Neural crest cell (in vitro differentiated cells): ENCODE measurements at places on chromosomes 5 and 9.

GRCh38 chr5:171467107-171467506, 47.7 kb downstream of the FGF18 start:
- no peak for DNase-seq

DNA sequence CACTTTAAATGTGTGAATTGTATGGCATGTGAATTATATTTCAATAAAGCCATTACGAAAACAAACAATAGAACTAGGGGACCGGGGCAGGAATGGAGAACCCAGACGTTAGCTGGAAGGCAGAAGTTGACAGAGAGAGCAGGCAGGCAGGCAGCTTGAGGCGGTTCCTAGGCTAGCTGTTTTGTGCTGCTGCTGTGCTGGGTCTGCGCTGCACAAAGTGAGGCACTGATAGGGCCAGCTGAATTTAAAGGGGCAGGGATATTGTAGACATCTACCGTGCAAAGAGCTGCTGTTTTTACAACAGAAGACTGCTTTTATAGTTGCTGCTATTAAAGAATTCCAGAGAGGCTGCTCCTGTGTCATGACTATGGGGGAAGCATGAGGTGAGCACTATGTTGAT, 21.6 kb upstream of the MIER3 start:
- DNase-seq = no peak

GRCh38 chr9:91086657-91087461, 274.9 kb downstream of the AUH start:
- no peak for DNase-seq

DNA sequence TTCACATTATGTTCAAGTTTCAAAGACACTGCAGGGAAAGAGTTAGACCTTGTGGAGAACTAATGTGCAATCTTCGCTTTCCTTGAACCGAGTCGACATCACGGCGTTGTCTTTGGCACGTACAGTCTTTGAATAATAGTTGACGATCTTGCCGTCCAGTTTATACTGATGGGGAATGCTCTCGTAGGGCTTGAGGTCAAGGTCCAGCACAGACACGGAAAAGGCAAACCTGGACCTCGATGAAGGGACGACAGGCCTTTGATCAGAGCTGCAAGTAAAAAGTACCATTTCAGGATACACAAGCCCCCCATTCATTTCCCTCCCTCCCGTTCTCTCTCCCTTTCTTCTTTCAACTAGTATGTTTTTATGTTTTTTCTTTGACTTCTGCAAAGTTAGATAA, 54.1 kb downstream of the IPPK start:
- no peak for DNase-seq

DNA sequence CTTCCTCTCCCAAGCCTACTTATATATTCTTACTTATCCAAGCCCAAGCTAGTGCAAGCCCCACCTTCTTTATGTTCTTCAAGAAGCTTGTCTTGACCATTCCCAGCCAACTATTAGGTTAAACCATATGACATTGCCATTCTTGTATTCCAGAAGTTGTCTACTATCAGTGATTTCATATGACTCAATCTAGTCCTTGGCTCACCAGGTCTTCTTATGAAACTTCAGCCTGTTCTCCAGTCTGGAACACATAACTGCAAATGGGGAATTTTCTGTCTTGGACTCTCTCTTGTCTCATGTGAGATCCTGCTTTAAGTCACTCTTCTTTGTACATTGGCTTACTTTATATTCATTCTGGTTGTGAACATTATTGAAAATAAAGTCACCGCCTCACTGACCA, 130.7 kb downstream of the TTLL11 start:
- DNase-seq = no peak

GRCh38 chr5:81786991-81787390, 36.1 kb upstream of the SSBP2 start:
- DNase-seq = no peak

- no peak for DNase-seq
These were observed 61.5 kb downstream of the OSTF1 start for GRCh38 chr9:75149841-75150241.

DNA sequence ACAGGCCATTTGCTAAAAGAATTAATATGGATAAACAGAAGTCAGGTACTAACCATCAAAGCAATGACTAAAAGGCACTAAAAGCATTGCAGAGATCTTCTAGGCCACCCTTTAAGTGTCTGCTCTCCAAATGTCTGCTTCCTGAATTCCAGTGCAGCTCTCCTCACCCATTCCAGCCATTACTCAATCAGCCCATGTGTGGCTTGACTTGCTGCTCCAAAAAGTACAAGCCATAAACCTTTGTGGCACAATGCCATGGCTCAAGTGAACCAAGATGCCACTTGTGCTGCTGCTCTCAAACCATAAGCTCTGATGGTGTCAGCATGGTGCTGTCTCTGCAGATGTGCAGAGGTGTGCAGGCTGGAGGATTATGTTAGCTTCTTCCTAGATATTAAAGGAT, 290.2 kb upstream of the POU5F2 start:
- DNase-seq = no peak

- DNase-seq = no peak
These were observed 115.3 kb upstream of the CDKN2B start for GRCh38 chr9:22124263-22125011.

DNA sequence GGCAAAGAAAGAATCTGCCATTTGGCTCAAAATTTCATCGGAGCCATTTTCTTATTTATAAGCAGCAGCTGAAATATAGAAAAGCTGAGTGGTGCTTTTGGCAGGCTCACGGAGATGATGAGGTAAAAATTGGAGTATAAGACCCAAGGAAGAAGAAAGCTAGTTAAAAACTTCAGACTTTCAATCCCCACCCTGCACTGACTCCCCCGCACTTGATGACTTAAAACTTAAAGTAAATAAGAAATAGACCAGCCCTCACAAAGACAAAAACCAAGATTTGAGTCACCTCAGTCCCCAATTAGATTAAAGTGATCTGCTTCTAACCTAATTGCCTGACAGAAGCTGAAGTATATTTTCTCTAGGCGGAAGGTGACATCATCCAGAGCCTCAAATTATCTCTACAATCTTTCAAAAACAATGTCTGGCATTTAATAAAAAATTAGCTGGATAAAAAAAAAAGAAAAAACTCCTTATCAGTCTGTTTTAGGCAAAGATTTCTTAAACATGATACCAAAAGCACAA, 124.0 kb upstream of the PJA2 start:
- DNase-seq = no peak

DNA sequence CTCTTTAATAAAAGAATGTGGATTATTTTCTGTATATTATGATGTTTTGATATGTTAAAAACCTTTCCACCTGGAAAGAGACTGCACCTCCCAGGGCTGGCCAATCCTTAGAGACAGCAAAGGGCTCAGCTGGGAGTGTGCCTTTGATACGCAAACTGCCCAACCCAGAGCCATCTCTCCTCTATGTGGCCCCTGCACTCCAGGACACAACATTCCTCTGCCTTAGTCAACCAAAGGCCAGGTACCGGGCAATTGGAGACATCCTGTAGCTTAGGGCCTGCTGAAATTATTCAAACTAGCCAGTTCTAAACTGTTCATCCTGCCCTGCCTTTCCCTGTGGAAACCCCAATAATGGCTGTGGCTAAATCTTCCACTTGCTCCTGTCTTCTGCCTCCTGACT, 5.0 kb upstream of the HSPB3 start:
- DNase-seq = no peak

- no peak for DNase-seq
These were observed 21.5 kb downstream of the CWC27 start for GRCh38 chr5:64790210-64790609.

DNA sequence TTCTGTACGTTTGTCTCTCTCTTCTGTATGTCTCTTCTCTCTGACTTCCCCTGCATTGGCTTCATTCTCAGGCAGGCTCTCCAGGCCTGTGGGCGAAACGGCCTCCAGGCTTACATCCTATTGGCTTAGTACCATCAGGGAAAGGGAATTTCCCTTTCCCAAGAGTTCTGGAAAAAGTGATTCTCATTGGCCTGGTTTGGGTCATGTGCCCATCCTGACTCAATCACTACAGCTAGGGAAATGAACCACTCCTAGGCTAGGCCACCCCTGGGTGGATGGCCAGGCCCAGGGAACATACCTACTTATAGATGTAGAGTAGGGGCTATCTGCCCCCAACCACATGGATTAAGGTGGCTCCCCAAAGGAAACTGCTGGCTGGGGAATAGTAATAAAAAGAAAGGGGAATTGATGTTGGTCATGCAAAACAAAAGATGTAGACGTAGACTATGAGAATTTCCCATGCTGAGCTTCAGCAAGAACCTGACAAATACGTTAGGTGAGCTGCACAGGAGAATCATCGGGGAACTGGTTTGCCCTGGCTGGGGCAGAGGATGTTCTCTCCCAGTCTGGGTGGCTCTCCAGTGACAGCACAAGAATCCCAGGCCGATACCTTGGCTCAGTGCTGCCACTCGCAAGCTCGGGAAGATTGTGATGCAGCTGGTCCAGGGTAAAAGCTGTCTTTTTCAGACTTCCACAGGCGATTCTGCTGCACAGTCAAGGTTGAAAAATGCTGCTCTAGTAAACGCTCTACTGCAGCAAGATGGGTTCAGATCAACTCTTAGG, 3.7 kb upstream of the EGR1 start:
- DNase-seq = no peak

DNA sequence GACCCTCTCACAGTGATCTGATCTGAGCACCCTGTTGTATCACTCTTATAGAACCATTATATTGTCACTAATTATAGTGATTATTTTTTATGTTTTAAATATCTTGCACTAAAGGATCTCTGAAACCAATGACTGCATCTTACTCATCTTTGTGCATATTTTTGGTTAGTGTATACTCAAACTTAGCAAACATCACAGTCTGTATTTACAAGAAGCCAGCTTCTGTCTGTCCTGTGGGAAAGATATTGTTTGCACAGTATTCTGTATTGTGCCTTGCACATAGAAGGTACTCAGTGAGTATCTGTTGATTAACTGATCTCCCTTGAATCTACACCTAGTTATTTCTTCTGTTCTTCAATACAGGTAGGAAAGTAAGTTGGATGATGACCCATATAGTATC, 131.5 kb downstream of the PAM start:
- no peak for DNase-seq

DNA sequence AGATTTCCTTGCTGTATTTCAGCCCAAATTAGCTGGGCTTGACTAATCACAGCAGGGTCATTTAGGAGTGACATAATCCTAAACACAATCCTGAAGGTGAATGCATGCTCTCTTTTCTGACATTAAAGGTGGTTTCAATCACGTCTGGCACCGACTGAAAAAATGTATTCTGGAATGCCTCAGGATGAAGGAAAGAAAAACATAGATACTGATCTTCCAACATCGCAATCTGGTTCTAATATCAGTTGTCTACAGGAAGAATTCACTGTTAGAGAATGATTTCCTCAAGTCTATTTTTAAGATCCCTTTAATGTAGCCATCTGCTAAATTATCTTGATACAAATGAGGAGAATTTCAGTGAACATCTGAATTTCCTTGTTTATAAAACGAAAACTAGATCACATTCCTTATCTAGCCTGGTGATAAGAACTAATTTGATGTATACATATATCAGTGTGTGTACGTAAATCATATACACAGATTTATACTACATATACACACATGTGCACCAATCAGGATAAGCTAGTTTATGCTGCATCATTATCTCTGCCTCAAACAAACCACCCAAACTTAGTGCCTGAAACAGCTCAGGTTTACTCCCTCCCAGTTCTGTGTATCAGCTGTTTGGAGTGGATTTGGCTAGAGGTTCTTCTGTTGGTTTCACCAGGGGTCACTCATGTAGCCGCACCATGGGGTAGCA, 31.3 kb upstream of the TAS2R1 start:
- no peak for DNase-seq

- no peak for DNase-seq
These were observed 583 bp downstream of the DIAPH1 start for GRCh38 chr5:141618030-141618803.
